BJ (cell line): ENCODE measurements at places on chromosomes 4 and X.

DNA sequence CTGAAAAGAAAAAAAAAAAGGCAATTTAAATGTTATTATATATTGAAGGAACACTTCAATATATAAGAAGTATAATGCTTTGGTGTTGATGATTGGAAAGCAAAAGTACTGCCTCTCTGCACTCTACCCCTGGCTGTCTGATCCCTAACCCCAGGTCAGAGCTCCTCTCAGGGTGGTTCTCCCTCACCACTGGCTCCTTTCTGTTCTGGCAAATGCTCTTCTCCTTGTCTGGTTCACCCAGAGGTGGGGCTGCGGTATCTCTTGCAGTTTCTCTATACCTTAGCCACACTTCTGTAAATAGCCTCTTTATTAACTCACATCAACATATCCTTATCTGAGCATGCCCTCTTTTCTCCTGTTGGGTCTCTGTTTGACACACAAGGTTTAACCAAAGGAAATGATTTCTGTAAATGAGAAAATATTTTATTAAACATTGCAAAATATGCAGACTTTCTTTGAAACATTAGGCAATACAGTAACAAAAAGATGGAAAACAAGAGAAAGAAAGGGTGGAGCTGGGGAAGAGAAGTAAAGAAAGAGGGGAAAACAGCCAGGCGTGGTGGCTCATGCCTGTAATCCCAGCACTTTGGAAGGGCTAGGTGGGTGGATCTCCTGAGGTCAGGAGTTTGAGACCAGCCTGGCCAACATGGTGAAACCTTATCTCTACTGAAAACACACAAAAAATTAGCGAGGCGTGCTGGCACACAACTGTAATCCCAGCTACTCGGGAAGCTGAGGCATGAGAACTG, 45.7 kb downstream of the ING2 start:
- DNase-seq = no peak

- DNase-seq = no peak
These were observed 8.4 kb upstream of the MEPE start for GRCh38 chr4:87824352-87824751.

GRCh38 chr4:71441186-71442169, 102.7 kb downstream of the SLC4A4 start:
- no peak for DNase-seq

DNA sequence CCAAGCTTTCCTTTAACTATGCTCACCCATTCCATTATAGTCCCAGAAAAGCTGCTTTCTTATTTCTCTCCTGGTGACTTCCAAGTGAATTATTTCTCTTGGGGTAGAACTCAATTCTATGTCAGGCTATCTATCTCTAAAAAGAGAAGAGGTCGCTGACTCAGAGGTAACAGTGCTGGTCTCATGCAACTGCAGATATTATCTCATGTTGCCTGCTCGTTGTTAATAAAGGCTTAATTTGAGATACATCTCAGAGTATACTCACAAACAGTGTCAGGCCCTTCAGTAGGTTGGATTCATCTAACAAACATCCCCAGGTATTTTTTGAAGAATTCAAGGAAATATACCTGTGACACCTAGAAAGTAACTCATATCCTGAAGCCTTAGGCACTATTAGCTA, 2.7 kb downstream of the TMEM154 start:
- no peak for DNase-seq

- peak; percentile 7 for DNase-seq
These were observed 25.3 kb upstream of the LEF1 start for GRCh38 chr4:108193886-108194672.

DNA sequence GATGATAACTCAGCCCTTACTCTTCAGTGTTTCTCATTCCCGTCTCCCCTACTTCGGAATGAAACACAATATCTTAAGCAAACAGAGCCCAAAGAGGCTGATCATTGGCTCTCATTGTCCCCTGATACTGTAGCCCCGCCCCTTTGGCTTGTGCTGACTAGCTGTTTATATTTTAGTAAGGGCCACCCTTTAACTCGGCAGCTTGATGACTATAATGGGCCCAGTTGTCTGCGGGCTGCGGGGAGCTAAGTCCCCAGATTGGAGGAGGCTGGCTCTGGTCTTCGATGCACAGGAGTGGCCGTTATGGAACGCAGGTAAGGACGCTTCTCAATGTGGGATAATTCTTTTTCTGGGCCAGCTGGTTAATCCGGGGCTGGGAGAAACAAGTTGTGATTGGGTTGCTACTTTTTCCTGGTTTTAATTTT, at the start of gene TRIM2:
TRIM2 (plus strand) TSS at position 197 of the 425 bp plus-strand sequence; CDS start at position 285, 88 bp downstream.
- no peak for DNase-seq

- DNase-seq = no peak
These were observed 94.9 kb upstream of the TBC1D9 start for GRCh38 chr4:140851032-140851636.
